Activated CD4-positive, alpha-beta T cell treated with anti-CD3 and anti-CD28 coated beads for 36 hours (primary cell): ENCODE measurements at places on chromosomes 1 and 21. TPM values are rescaled to one million over a fixed set of nuclear protein-coding genes. Genes with fewer than 3 reads are reported as not detected.

- H3K4me1 ChIP-seq: no peaks in the 10 kb centered on the region
- no peaks in the 10 kb centered on the region for H3K36me3 ChIP-seq
- no peak for DNase-seq
- H3K27ac ChIP-seq: no peak overlapping the region
- H3K4me3 ChIP-seq: no peak overlapping the region
- H3K27me3 ChIP-seq: no peaks in the 10 kb centered on the region
These were observed 1042.6 kb downstream of the PLA2G4A start for GRCh38 chr1:187871177-187871845.

GRCh38 chr1:100076744-100077143 lies 56.0 kb downstream of the SASS6 start:
- no peak overlapping the region for H3K27ac ChIP-seq
- DNase-seq: no peak
- H3K4me3 ChIP-seq: no peak overlapping the region
- peaks cover 7% of the 10 kb centered on the region for H3K4me1 ChIP-seq
- no peaks in the 10 kb centered on the region for H3K27me3 ChIP-seq

DNA sequence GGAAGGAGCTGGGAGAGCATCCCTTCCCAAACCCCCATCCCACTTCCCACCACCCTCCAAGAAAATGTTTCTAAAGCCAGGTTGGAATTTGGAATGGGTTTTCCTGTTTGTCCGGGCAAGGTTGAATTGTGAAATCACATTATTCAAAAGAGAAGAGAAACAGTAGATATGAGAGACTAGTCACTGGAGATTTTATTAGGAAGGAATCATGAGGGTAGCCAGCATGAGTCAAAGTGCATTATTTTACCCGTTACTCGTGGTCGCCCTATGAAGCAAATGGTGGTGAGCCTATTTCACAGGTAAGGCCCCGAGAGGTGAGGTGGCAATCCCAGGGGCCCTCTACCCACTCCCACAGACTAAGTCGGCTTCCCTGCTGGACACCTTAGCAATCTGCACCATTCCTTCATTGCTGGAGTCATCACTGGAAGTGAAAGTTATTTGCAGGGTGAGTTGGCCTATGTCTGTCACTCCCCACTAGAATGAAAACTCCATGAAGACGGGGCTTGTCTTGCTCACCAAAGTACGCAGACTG lies 52.8 kb downstream of the TOMM20 start:
- H3K36me3 ChIP-seq: no peaks in the 10 kb centered on the region
- H3K27me3 ChIP-seq: no peaks in the 10 kb centered on the region
- DNase-seq: peak; percentile 60
- peak overlapping the region; percentile 98 for H3K27ac ChIP-seq

DNA sequence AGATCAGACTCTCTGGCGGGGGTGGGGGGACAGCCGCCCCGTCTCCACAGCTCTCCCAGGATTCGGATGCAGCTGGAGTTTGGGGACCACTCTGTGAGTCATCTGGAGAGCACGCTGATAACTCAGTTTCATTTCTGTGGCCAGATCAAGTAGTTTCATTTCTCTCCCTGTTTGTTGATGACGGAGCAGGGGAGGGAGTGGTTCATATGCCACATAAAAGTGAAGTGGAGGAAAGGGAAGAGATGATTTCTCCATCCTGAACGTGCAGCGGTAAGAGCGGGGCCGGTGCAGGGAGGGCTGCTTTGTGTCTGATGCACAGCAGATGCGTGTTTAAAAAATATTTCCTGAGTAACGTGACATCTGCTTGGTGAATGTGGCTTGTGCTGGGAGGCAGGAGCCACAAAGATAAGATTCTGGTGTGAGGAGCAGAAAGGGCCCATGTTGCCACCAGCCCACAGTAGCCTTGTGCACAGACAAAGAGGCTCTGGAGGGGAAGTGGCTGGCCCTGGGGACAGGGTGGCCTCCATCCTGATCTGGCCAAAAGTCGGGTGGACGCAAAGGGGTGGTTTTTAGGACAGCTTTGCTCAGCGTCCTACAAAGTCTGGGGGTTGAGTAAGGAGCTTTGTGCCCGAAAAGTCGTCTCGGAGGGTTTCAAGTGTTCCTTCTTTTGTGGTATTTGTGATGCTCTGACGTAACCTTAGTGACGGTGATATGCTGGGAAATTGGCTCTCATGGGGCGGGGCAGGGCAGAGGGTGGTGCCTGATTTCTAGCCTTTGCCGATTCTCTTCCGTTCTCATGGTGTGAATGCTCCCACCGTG lies at the start of gene MX2:
Gene MX2 (plus strand): TSS at position 242 of the 819 bp plus-strand sequence. CDS start 14,880 bp downstream, outside the sequence.
- peak; percentile 87 for DNase-seq
- H3K27me3 ChIP-seq: no peaks in the 10 kb centered on the region
- peaks cover 13% of the 10 kb centered on the region for H3K36me3 ChIP-seq
- peak within 1 kb of the TSS; percentile 77 for H3K4me3 ChIP-seq
- peaks cover 56% of the 10 kb centered on the region for H3K4me1 ChIP-seq

DNA sequence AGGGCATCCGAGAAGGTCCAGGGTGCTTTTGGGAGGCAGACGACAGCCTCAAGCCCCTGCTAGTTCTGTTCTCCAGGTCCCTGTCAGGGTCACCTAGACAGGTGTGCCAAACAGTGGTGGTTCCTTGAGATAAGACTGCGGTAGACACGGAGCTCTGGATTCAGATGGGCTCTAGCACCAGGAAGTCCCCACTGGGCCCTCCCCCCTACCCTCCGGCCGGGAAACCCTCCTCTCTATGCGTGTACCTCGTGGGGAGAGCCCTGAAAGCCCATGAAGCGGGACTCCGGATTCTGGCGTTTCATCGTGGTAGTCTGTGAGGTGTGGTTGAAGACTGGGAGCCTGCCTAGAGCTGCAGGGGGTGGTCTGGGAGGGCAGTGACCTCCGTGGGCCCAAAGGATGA lies 2.1 kb upstream of the KCNA2 start:
- peaks cover 8% of the 10 kb centered on the region for H3K4me1 ChIP-seq
- H3K4me3 ChIP-seq: no peak overlapping the region
- no peak overlapping the region for H3K27ac ChIP-seq
- no peaks in the 10 kb centered on the region for H3K36me3 ChIP-seq

DNA sequence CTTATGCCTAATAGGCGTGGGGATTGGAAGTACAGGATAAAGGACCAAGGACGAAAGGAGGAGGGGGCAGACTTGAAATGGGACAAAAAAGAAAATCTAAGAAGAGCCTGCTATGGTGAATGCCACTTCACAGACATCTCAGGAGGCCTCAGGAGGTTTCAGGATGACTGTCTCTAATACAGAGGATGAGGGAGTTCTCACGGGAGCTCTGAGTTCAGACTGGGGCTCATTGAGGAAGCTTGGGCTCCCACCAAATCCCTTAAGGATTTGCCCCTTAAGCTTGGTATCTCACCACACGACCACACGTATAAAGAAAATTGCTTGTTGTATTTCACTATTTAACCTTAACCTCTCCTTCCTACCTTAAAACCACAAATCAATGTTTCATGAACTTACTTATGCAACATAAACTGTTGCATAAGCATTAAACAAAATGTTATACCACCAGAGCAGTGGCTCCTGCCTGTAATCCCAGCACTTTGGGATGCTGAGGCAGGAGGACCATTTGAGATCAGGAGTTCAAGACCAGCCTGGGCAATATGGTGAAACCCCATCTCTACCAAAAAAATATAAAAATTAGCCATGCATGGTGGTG lies 12.4 kb downstream of the SLC30A1 start:
- H3K4me3 ChIP-seq: no peak overlapping the region
- no peak overlapping the region for H3K27ac ChIP-seq
- H3K36me3 ChIP-seq: peaks cover under 1% of the 10 kb centered on the region
- peaks cover 24% of the 10 kb centered on the region for H3K4me1 ChIP-seq

- H3K4me1 ChIP-seq: no peaks in the 10 kb centered on the region
- H3K27me3 ChIP-seq: no peaks in the 10 kb centered on the region
- H3K27ac ChIP-seq: no peak overlapping the region
- no peak for DNase-seq
- no peak overlapping the region for H3K4me3 ChIP-seq
- H3K36me3 ChIP-seq: peaks cover 10% of the 10 kb centered on the region
These were observed 36.1 kb downstream of the SLX9 start for GRCh38 chr21:44975720-44976555.

The SPRR5 gene
- total RNA-seq: not detected

The LIN28A gene
- not detected for total RNA-seq

The KIF2C gene
- total RNA-seq: 101 TPM
